ENCODE measurements at places on chromosomes 5 and 9.

DNA sequence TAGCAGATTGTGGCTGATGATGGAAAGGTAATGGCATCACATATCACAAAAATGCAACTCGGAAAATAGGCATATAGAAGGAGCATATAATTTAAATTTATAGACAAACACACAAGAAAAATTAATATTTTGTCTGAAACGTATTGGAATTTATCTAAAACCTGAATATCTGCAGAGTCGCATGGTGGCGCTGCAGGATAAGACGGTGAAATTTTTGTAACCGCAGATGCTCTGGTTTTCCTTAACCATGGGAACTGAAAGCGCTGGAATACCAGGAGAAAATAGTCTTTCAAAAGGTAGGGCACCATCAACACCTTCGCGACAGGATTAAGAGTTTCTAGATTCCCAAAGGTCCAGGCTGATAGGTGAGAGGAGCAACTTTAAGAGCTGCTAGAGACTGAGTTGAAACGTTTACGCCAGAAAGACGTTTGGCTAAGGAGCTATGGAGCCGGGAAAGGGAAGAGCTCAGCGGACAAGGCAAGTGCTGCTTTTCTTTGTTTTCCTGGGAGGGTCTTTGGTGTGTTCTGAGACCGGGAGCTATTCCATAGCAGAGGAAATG, 11.0 kb upstream of the PCDHB15 start:
- no peak for DNase-seq

DNA sequence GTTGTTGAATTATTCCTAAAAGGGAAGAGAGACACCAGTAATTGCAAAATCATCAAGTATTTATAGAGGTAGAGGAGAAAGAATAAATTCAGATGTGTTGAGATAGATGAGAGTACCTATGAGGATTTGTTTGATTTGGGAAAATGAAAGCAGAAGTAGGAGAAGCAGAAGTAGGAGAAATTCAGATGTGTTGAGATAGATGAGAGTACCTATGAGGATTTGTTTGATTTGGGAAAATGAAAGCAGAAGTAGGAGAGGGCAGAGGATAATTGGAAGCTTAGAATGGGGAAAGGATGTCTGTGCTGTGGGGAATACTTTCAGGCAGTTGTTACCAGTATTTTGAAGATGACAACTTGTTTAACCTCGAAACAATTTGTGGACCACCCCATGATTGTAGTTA, 35.1 kb upstream of the ZCCHC7 start:
- no peak for DNase-seq

DNA sequence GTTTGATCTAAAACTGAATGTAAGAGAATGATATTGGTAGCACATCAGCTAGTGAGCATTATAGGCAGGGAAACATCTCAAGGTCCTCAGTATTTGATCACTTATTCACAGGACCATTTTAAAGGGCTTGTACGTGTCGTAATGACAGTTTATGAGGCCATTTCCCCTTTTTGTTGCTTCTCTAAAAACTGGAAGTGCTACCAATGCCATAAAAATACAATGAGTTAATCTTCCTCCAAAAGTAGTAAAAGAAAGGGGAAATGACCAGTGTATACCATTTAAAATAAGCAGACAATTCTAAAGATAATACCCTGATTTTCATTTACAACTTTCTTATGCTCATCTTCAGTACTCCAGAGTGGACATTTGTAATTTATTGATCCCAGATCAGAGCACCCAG, 285.8 kb upstream of the PCSK5 start:
- peak; percentile 23 for DNase-seq

- DNase-seq: no peak
These were observed 7.9 kb downstream of the ZNF510 start for GRCh38 chr9:96769989-96770388.

DNA sequence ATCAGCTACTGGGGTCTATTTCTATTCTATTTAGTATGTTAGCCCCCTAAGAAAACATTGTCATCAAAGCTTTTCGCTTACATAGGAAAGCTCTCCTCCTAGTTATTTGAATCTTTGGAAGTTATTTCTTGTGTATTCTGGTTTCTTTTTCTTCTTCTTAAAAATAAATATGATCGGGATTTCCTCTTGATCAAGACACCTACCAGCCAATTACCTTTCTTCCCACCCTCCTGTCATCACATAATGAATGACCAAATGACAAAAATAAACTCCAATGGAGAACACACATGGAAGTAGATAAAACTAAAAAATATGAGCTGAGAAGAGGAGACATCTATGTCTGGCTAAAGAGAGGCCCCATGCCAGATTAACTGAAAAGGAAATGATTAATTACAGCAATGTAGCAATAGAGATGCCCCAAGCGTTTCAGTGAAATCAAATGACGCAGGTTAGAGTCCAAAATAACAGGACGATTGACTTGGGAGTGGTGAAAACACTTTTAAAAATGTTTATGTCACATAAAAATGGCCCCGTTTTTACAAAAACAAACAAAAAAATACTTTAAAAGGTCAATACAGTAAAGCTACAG, 59.5 kb upstream of the PCSK1 start:
- no peak for DNase-seq

DNA sequence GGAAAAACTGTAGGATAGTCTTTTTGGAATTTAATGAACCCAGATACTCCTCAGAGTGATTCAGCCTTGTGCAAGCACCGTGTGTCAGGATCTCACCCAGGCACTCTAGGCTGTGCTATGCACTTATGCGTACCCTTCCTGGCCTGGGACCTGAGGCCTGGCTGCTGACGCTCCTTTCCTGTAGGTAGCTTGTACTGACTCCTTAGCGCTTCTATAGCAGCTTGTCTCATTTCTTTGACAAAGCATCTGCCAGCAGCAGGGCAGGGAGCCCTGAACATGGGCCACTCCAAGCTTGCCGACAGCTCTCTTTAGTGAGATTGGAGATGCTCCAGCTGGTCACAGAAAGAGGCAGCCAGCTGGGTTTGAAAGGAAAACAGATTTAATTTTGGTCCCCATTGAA, 147.3 kb downstream of the SGCD start:
- DNase-seq: peak; percentile 74

- DNase-seq: no peak
These were observed 282.4 kb upstream of the ADAMTS16 start for GRCh38 chr5:4857761-4858160.

DNA sequence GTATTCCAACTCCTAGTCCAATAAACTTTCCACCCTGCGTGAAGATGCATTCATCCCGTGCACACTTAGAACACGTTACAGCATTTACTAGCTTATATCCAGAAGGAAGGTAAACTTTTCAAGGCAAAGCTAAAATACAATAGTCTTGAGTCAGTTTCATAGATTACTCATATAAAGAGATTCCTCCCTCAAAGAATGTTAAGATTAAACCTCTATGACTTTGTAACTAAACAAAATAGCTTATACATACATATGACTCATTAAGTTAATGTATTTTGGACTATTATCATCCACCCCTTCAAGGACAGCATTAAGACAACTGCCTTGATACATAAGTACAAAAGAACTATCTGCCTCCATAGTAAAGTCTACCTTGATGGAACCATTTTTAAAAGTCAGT, 36.1 kb downstream of the TLE1 start:
- DNase-seq: no peak

DNA sequence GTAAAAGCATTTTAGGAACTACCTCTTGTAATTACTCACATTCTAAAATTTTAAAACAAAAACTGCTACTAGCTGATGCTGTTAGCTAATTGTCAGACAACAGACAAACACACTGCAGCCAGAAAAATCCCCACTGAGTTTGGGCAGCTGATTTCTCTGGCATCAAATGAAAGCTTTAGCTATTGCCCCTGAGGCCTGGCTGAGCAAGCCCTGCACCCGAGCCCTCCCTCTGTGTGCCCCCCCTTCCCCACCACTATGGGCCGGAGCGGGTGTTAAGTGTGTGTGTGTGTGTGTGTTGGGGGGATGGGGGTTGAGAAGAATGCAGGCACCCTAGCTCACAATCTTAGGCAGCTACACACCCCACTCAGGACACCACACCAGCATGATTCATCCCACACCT, 2.4 kb downstream of the NEUROG1 start:
- DNase-seq: no peak

DNA sequence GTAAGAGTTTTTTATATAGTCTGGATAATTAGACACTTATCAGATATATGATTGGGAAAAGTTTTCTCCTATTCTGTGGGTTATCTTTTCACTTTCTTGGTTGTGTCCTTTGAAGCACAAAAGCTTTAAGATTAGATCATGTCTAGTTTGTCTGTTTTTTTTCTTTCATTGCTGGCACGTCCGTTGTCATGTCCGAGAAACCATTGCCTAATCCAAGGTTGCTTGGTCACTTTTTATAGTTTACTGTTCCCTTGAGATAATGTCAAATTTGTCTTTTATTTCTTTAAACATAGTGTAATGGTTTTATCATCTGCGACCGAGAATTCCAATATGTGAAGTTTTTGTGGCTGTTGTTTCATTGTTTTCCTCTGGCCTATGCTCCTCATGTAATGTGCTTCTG, 28.8 kb downstream of the GARNL3 start:
- DNase-seq: no peak

DNA sequence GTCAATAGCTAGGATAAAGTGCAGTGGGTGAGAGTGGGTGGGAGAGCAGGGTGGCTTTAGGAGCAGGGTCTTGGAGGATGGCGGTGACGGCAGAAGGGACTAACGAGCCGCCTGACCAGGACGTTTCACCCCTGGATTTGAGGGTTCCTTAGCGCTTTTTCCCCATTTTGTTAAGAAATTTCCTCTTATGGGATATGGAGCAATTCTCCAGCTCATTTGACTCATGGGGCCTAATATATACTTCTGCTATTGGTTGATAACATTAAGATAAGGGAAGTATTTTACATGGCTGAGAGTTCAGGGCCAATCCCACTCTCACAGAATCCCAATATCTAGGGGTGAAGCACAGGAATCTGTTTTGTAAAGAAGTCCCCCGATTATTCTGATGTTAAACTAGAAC, 17.6 kb downstream of the CD180 start:
- DNase-seq: no peak

DNA sequence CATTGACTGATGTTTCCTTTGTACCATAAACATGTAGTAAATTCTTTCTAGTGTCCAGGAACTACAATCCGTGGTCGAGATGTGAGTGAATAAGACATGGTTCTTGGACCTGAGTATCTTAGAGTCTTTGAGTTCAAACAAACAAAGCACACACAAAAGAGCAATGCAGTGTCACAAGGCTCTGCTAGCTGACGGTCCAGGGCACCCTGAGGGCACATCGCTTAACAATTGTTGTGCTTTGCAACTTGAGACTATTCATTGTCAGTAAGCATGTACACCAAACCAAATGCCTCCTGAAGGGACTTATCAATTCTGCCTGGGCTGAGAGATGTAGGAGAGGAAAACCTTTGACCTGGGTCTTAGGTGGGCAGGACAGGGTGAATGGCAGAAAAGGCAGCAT, 84.8 kb downstream of the CAMK4 start:
- DNase-seq: no peak

DNA sequence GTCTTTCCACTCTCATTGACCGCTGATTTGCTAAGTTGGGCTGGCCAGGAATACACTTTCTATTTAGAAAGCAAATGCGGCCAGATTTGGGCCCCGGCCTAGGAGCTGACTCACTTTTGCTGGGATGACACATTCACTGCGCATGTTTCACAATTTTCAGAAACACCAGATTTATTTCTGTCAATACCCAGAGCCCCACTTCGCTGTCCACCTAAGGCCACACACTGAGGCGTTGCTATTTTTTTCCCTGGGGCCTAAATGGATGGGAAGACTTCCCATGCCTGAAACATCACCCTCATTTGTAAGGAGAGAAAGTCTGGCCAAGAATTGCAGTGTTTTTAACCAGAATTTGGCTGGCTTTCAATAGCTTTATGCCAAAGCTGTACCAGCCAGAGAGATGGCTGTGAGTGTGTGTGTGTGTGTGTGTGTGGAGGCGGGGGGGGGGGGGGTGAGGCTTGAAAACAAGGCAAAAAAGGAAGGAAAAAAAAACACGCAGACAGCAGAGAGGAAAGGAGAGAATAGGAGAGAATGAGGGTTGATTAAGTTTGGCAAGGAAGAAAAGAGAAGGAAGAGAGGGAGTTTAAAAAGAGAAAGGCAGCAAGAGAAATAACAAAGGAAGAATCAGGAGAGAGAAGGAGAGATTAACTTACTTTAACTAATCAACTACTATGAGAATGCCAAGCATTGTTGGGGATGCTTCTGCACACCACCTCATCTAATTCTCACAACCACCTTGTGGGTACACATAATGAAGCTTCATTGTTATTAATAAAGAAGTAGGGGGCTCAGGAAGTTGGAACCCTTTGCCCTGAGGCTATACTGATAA, 261.4 kb upstream of the KLF4 start:
- peak; percentile 88 for DNase-seq

DNA sequence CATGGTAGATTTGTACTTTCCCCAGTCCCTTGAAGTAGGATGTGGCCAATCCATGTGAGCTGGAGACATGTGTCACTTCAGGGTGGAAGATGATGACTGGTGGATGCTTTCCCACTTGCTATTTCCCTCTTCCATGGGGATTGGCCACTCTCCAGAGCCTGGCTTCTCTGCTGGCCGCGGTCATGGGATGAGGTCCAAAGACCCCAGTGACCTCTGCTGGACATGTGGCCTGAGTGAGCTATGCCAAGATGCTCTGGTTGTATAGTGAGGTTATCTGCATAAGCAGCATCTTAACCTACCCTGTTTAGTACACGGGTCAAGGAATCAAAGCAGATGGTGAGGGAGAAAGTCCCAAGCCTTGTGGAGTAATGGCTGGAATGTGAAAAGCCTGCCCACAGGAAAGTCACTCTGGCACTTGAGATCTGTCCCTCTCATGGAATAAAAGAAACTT, 47.1 kb downstream of the SH3PXD2B start:
- DNase-seq: no peak

DNA sequence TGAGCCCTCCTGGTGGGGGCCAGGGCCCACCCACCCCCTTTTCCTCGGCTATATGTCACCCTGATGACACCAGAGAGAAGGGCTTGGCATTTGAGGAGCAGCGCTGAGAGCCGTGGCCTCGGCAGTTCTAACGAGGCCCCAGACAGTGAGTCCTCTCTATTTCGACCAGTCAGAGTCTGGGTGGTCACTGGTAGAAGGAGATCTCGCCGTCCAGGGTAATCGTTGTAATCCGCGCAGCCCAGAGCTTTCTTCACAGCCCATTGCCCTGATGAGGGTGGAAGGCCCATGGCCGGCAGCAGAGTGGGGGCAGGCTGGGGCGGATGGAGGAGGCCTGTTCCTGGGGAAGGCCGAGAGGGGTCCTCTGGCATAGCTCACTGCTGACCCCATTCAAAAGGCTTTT, 70.2 kb downstream of the PSMB7 start:
- no peak for DNase-seq

DNA sequence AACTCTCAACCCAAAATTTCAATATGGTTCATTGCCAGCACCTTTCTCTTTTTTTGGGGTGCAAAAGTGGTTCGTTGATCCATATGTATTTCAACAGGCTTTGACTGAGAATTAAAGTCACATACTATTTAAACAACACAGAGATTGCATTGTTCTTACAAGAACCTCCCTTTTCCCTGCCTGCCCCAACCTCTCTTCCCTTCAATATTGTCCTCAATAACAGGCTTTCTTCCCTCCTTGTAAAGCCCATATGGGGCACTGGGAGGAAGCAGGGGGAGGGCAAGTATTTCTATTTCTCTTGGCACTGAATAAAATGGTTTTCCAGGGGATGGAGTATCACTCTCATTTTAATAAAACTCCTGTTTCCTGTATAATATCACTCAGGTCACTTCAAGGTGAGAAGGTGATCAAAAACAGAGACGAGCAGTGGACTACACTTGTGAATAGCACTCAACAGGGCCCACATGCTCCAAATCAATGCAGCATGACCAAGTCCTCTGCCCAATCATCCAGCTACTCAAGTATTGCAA, 65.1 kb downstream of the EFNA5 start:
- no peak for DNase-seq
